ENCODE measurements at places on chromosomes 4 and X. TPM values are rescaled to one million over a fixed set of nuclear protein-coding genes. Genes with fewer than 3 reads are reported as not detected.

HSPA4L gene
- total RNA-seq, result 61.8 TPM

ARX gene
- not detected for total RNA-seq

CFAP47 gene
- not detected for total RNA-seq

POLR2B gene
- 116 TPM for total RNA-seq

RRH gene
- total RNA-seq, result 0.22 TPM

KCND1 gene
- not detected for total RNA-seq

SERTM2 gene
- total RNA-seq, result not detected

SMIM10L2A gene
- not detected for total RNA-seq

AKAP4 gene
- not detected for total RNA-seq

BBS7 gene
- total RNA-seq, result 21.6 TPM

RPA4 gene
- total RNA-seq, result not detected

TEC gene
- total RNA-seq, result 0.20 TPM

TSPAN7 gene
- total RNA-seq, result 21.4 TPM

GRCh38 chrX:80285131-80285773 is 135.0 kb upstream of the TENT5D start:
- H3K27me3 ChIP-seq, result no peaks in the 10 kb centered on the region
- H3K4me1 ChIP-seq, result peaks cover under 1% of the 10 kb centered on the region
- no peak overlapping the region for H3K4me3 ChIP-seq
- no peaks in the 10 kb centered on the region for H3K36me3 ChIP-seq
- DNase-seq, result peak; percentile 8

DNA sequence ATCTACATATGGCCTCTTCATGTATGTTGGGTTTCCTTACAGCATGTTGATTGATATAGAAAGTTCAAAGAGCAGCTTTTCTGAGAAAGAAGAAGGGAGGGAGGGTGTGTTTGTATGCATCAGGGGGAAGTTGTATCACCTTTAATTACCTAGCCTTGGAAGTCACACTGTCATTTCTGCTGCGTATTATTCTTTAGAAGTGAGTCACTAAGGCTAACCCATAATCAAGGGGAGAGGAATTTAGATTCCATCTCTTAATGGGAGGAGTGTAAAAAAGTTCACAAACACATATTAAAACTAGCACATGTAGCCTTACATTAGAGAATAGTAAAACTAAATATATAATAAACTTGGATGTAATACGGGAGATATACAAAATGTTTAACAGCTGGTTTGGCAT is 86.5 kb upstream of the CBLL2 start:
- no peak overlapping the region for H3K27ac ChIP-seq
- H3K27me3 ChIP-seq, result no peaks in the 10 kb centered on the region
- no peak overlapping the region for H3K4me3 ChIP-seq
- no peaks in the 10 kb centered on the region for H3K36me3 ChIP-seq
- H3K4me1 ChIP-seq, result no peaks in the 10 kb centered on the region

DNA sequence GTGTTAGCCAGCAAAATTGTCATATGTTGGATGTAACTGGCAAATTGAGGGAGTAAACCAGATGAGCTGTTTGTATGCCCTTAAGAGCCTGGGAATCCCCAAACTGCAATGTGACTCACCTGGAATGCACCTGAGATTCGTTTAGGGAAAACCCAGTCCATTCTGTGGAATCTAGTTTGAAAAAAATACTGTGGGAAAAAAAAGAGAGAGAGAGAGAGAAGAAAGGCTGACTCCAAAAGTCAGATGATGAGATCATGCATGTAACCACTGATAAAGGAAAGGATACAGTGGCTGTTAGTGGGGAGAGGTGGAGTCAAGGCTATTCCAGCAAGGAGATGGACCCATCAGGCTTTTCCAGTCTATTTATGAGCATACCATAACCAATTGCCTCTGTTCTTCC is 48.5 kb downstream of the SLC9A7 start:
- H3K27ac ChIP-seq, result no peak overlapping the region
- DNase-seq, result peak; percentile 0
- H3K27me3 ChIP-seq, result no peaks in the 10 kb centered on the region

- H3K36me3 ChIP-seq, result no peaks in the 10 kb centered on the region
- H3K4me1 ChIP-seq, result no peaks in the 10 kb centered on the region
- H3K27me3 ChIP-seq, result peaks cover 39% of the 10 kb centered on the region
- H3K4me3 ChIP-seq, result no peak overlapping the region
Measured at GRCh38 chr4:3017504-3017903, 54.1 kb downstream of the GRK4 start.

- no peaks in the 10 kb centered on the region for H3K36me3 ChIP-seq
- peak overlapping the region; percentile 48 for H3K27ac ChIP-seq
- no peaks in the 10 kb centered on the region for H3K27me3 ChIP-seq
- peaks cover 75% of the 10 kb centered on the region for H3K4me1 ChIP-seq
- no peak for DNase-seq
Measured at GRCh38 chrX:40164751-40165150, 67.0 kb upstream of the BCOR start.

- peaks cover 4% of the 10 kb centered on the region for H3K36me3 ChIP-seq
- no peak overlapping the region for H3K4me3 ChIP-seq
- no peak overlapping the region for H3K27ac ChIP-seq
- H3K4me1 ChIP-seq, result no peaks in the 10 kb centered on the region
- peak; percentile 34 for DNase-seq
Measured at GRCh38 chrX:19544693-19545305, 29.5 kb upstream of the MAP3K15 start.

- no peaks in the 10 kb centered on the region for H3K36me3 ChIP-seq
- peaks cover 27% of the 10 kb centered on the region for H3K4me1 ChIP-seq
- no peak for DNase-seq
- H3K4me3 ChIP-seq, result no peak overlapping the region
- H3K27me3 ChIP-seq, result no peaks in the 10 kb centered on the region
Measured at GRCh38 chr4:75718529-75718928, 5.8 kb upstream of the USO1 start.

DNA sequence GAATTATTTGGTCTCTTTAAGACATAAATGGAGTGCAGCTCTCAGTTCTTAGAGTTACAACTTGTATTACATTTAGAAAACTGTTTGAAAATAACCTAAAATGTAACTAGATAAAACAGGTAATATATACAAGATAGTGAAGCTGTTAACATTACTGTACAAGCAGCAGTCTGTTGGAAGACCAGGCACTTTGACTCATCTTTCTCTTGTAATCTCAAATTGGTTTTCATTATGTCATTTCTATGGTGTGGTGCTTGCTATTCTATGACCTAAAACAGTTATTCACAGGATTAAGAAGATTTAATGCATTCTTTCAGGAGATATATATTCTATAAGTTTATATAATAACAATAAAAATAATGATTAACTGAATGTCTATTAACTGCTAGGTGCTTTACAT is 282.5 kb upstream of the PITX2 start:
- H3K36me3 ChIP-seq, result no peaks in the 10 kb centered on the region
- no peak overlapping the region for H3K27ac ChIP-seq
- no peaks in the 10 kb centered on the region for H3K27me3 ChIP-seq
- H3K4me3 ChIP-seq, result no peak overlapping the region
- DNase-seq, result no peak
- no peaks in the 10 kb centered on the region for H3K4me1 ChIP-seq

DNA sequence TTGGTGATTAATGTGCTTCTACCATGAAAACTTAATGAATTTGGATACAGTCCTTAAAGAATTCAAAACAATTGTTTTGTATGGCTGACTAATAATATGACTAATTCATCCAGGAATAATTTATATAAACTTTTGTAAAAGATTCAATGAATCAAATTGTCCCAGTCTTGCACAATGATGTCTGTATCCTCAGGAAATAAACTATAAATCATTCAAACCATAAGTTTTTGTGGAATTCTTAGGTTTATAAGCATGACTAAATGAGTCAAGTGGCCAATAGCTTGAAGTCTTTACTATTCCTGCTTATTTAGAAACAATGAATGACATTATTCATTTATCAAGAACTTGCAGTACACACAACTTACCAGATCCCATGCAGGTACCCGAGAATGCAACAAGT is 935.0 kb upstream of the INTU start:
- DNase-seq, result no peak
- H3K27me3 ChIP-seq, result no peaks in the 10 kb centered on the region
- no peaks in the 10 kb centered on the region for H3K4me1 ChIP-seq
- no peak overlapping the region for H3K27ac ChIP-seq
- no peaks in the 10 kb centered on the region for H3K36me3 ChIP-seq

DNA sequence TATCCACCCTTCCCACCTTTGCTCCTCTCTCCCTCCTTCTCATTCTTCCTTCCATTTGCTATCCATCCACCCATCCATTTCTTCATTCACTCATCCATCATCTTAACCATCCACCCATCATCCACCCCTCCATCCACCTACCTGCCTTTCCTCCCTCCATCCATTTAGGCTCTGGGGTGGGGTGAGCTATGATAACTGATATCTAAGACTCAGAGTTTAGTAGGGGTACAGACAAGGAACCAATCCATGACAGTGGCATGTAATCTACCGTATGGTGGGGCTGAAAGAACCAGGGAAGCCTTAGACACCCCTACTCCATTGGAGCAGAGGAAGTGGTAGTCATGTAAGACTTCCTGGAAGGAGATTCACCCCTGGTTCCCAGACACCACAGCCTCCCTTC is 23.2 kb downstream of the PSAPL1 start:
- no peak overlapping the region for H3K27ac ChIP-seq
- H3K27me3 ChIP-seq, result no peaks in the 10 kb centered on the region
- no peak for DNase-seq

GRCh38 chr4:55928846-55929245 is 19.9 kb upstream of the CEP135 start:
- no peak for DNase-seq
- H3K27ac ChIP-seq, result no peak overlapping the region
- H3K4me1 ChIP-seq, result no peaks in the 10 kb centered on the region
- H3K27me3 ChIP-seq, result no peaks in the 10 kb centered on the region
- no peaks in the 10 kb centered on the region for H3K36me3 ChIP-seq
- no peak overlapping the region for H3K4me3 ChIP-seq

- no peak overlapping the region for H3K4me3 ChIP-seq
- no peak overlapping the region for H3K27ac ChIP-seq
- no peaks in the 10 kb centered on the region for H3K36me3 ChIP-seq
- H3K4me1 ChIP-seq, result no peaks in the 10 kb centered on the region
- DNase-seq, result no peak
Measured at GRCh38 chrX:41543025-41543424, 95.9 kb downstream of the NYX start.

DNA sequence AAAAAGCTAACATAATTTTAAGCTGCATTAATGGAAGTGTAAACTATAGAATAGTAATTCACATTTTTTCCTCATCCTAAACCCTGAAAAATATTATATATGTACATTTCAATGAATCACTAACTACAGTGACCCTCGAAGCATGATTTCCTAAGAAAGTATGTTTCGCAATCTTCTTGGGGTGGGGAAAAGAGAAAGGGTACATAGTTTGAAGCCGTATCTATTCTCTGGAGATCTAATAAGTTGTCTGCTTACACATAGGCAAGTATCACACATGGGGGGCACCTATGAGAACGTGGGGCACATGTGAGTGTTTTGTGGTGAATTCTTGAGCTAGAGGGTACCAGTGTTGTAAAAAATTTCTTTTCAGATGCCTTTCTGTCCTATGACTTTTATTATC is 71.2 kb downstream of the JADE1 start:
- no peaks in the 10 kb centered on the region for H3K4me1 ChIP-seq
- no peaks in the 10 kb centered on the region for H3K27me3 ChIP-seq
- DNase-seq, result no peak
- no peak overlapping the region for H3K4me3 ChIP-seq
- no peaks in the 10 kb centered on the region for H3K36me3 ChIP-seq
- no peak overlapping the region for H3K27ac ChIP-seq

GRCh38 chrX:499870-500364 is 113.2 kb upstream of the PPP2R3B start:
- no peaks in the 10 kb centered on the region for H3K27me3 ChIP-seq
- H3K4me3 ChIP-seq, result no peak overlapping the region
- no peak overlapping the region for H3K27ac ChIP-seq
- peaks cover 10% of the 10 kb centered on the region for H3K4me1 ChIP-seq
- H3K36me3 ChIP-seq, result no peaks in the 10 kb centered on the region
- no peak for DNase-seq

DNA sequence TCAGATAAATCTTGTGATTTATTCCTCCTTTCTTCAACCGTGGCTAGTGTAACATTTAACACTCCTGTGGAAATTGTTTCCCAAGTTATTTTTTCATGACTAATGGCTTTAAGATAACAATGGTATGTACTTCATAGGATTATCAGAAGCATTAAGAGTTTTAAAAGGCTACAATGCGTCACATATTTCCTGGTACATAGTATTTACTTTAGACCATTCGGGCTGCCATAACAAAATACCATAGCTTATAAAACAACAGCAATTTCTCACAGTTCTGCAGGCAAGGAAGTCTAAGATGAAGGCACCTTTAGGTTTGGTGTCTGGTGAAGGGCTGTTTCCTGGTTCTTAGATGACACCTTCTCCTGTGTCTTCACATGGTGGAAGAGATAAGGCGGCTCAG is 158.6 kb downstream of the PAPSS1 start:
- H3K27me3 ChIP-seq, result no peaks in the 10 kb centered on the region
- no peak for DNase-seq
- no peak overlapping the region for H3K4me3 ChIP-seq
- peaks cover 13% of the 10 kb centered on the region for H3K4me1 ChIP-seq

GRCh38 chr4:129808242-129808641 is 712.3 kb downstream of the C4orf33 start:
- no peak overlapping the region for H3K27ac ChIP-seq
- H3K27me3 ChIP-seq, result no peaks in the 10 kb centered on the region
- no peaks in the 10 kb centered on the region for H3K36me3 ChIP-seq
- H3K4me3 ChIP-seq, result no peak overlapping the region
- no peak for DNase-seq
- H3K4me1 ChIP-seq, result peaks cover 8% of the 10 kb centered on the region

DNA sequence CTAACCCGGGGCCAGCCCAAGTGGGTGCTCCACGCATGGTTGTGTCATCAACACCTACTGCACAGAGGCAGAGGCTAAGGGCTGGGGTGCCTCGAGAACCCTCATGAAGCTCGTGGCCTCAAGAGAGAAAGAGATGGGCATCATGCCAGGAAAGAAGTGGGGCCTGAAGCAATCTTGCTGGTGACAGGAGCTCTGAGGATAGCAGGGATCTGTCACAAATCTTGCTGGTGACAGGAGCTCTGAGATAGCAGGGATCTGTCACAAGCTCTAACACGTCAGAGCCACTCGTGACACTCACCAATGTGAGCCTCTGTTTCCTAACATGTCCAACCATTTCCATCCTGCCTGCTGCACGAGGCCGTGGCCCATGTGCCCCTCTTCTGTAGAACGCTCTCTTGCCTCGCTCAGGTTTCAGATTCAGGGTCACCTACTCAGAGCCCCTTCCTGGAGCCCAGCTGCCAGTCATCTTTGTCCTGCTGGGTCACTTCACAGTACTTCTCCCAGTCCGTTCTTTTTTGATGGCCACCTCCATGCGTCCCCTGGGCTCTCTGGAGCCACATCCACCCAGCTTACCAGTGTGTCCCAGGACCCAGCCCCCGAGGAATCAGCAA is 21.1 kb downstream of the PNMA6E start:
- peaks cover 6% of the 10 kb centered on the region for H3K27me3 ChIP-seq
- DNase-seq, result no peak
- peaks cover 19% of the 10 kb centered on the region for H3K4me1 ChIP-seq
- no peak overlapping the region for H3K4me3 ChIP-seq
- no peak overlapping the region for H3K27ac ChIP-seq
